ENCODE measurements at places on chromosomes 7 and 10. TPM values are rescaled to one million over a fixed set of nuclear protein-coding genes. Genes with fewer than 3 reads are reported as not detected.

CNPY1 gene
- total RNA-seq: not detected

CPED1 gene
- total RNA-seq: 94.2 TPM

RTKN2 gene
- total RNA-seq: 2.9 TPM

HOXA9 gene
- not detected for total RNA-seq

C10orf95 gene
- total RNA-seq: 0.06 TPM

ACBD7 gene
- total RNA-seq: 4.8 TPM

C10orf67 gene
- not detected for total RNA-seq

CDH23 gene
- 0.26 TPM for total RNA-seq

FBXL15 gene
- total RNA-seq: 9.9 TPM

CALHM3 gene
- total RNA-seq: not detected

SRGN gene
- total RNA-seq: 310 TPM

NEBL gene
- 0.06 TPM for total RNA-seq

NPC1L1 gene
- not detected for total RNA-seq

NDUFA5 gene
- total RNA-seq: 43.6 TPM

TMEM229A gene
- total RNA-seq: 0.13 TPM

CFAP46 gene
- total RNA-seq: 0.19 TPM

GJD4 gene
- total RNA-seq: not detected

IL15RA gene
- total RNA-seq: 7.3 TPM

BEND7 gene
- 2.9 TPM for total RNA-seq

TEX47 gene
- not detected for total RNA-seq

AGR2 gene
- total RNA-seq: not detected

IFIT1B gene
- 0.06 TPM for total RNA-seq

AQP1 gene
- 127 TPM for total RNA-seq
